NCI-H2081 (cell line): ENCODE measurements at places on chromosomes 11 and 22.

GRCh38 chr11:70145071-70145470, 58.0 kb upstream of the FADD start:
- no peak for DNase-seq

DNA sequence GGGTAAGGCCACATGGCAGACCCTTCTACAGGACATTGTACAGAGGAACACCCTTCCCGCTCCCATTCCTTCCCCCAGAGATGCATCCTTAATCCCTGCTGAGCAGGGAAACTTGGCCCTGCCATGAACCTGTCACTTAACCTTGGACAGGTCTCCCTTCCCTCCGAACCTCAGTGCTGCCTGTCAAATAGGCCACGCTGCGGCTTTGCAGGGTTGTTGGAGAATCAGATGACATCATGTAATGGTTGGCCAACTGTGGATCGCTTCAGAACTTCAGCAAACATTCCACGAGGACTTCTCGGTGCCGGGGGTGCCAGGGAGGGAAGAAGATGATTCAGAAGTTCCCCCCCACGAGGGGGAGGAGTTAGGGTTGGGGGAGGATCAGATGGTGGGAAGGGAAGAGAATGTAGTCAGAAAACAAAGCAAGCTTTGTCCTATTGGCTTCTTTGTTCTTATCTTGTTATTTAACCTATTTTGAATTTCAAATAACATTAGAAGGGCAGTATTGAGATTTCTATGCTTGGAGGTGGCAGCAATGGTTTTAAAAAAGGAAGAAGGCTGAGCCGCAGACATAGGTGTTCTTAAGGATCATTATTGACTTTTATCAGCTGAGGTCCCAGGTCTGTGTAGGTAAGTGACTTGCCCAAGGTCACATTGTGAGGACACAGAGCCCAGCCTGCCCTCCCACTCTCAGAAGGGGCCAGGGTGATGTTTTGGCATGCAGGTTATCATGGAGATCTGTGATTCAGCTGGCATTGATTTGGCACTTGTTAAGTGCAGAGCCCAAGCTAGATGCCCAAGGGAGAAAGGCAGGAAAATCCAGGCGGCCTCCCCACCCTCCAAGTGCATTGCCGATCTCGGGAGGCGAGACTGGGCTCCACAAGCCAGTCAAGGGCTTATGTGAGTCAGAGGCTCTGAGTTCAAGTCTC, 3.1 kb downstream of the CDC42EP1 start:
- no peak for DNase-seq

GRCh38 chr22:38167988-38168407, 13.6 kb downstream of the PLA2G6 start:
- DNase-seq, result no peak

DNA sequence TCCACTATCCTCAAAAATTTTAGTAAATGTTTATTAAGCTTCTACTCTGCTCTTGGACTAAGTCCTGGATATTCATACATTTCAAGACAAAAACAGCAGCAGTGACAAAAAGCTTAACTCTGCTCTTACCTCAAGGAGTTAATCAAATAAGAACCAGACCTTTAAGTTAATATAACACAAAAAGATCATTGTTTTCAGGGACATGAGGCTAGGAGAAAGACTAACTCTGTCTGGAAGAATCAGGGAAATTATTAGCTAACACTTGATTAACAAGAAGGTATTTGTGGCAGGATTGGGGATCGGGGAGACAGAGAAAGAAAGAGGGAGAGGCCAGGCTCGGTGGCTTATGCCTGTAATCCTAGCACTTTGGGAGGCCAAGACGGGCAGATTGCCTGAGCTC, 74.4 kb downstream of the PPP2R1B start:
- DNase-seq, result no peak

DNA sequence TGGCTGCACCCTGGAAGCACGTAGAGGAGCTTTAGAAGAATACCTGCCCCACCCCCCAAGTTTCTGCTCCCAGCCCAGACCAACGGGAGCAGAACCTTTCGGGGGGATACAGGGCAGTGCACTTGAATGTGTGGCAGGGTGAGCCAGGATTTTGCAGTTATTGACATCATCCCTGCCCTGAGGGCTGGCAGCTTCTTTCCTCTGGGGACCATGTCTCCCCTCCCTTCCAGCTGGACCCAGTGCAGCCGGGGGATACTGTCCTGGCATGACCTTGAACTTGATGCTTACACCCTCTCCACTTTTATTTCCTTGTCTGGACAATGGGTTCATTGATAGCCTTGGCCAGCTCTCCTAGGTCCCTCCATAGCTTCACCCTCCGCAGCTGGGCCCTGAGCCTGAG, 4.1 kb upstream of the CABP7 start:
- DNase-seq, result no peak

DNA sequence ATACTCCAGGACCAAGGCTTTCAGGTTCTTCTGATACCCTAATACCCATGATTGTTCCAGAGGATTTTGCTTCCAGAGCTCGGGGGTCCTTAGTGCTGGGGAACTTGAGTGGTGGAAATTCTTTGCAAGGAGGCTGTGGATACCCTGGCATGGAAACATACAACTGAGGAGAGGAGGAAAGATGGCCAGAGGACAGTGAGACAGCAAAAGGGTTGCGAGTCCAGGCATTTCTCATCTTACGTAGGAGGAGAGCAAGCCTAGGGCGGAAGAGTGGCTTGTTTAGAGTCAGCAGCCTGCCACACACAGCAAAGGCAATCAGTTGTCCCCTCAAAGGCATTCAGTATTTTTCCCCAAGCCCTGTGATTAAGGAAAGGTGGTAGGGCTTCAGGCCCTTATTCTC, 73.5 kb downstream of the ADM start:
- DNase-seq, result no peak

DNA sequence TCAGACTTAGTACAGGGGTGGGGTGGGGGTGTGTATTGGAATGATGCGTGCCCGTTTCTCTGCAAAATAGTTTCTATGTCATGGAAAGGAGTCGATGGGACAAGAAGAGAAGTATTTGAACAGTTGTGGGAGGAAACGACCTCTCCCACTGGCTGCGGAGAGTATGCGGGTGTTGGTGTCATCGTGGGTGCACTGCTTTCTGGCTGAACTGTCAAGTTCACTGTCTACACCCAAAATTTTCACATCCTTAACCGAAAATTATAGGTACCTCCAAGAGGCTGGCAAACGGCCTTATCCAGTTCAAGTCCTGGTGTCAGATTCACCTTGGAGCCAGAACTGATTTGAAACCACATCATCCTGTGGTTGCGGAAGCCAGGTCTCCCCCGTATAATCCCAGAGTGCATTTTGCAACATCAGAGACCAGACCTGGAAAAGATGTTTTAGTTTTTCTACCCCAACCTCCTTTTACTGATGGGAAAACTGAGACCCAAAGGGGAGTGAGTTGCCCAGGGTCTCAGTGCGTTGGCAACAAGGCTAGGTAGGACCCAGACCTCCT, 497 bp upstream of the SSRP1 start:
- no peak for DNase-seq

GRCh38 chr11:69904161-69904973, 85.2 kb upstream of the FGF3 start:
- DNase-seq, result no peak

DNA sequence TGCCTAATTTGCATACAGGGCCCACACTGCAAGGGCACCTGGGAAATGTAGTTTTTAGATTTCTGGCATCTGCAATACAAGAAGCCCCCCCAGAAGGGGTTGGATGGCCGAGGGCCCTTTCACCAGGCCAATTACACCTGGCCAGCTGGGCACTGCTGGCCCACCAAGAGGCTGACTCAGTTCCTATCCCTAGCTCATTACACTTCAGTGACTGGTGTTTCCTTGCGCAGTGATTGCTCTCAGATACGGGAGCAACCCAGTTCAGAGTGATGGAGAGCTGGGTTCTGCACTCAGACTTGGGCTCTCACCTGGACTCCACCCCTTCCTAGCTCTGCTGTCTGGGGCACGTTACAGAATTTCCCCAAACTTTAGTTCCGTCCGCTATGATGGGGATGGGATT, 81.1 kb upstream of the SHANK2 start:
- no peak for DNase-seq

DNA sequence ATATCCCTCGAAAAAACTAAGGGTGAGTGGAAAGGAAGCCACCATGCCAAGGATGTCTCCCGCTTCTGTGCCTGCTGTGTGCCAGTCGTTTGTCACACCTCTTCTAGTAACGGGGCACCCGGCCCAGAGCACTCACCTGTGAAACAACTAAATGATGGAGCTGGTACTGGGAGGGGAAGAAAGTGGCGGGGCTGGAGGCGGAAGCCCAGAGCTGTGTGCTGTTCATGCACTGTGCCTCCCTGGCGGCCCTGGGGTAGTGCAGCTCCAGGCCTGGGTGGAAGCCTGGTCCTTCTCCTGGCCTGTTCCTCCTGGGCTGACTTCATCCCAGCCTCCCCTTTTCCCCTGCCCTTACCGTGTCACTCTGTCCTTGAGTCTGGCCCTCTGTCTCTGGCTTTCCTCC, 130.2 kb downstream of the CEP164 start:
- peak; percentile 71 for DNase-seq

DNA sequence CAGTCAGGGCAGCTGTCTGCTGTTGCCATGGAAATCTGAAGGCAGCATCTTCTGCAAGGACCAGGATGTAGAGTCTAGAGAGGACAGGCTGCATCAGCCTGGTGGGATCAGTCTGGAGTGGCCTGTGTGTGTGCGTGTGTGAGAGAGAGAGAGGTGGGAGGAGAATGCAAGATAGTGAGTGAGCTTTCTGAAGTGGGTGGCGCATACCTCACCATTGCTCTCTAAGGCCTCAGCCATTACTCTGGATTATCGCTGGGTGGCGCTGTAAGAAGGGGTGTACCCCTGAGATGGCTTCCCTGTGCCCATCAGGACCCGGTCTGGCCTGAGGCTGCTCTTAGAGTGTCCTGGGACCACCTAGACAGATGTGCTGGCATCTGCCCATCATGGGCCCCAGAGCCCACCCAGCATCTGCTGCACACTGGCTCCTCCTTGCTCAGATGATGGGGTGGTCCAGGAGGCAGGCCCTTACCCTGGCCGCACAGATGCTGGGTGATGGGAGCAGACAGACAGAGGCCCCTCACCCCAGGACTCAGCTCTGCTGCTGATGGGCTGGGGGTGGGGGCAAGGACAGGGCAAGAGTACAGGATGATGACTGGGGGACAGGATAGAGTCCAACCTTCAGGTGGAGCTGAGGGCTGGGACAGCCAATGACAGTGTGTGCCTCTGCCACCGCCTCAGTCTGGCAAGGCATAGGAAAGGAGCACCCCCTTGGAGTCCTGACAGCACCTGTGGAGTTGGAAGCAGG, 25.7 kb upstream of the TUB start:
- no peak for DNase-seq

GRCh38 chr11:65206441-65206841, 24.7 kb downstream of the CAPN1 start:
- DNase-seq, result no peak

GRCh38 chr11:2298795-2299761, 2.6 kb downstream of the C11orf21 start:
- peak; percentile 61 for DNase-seq

DNA sequence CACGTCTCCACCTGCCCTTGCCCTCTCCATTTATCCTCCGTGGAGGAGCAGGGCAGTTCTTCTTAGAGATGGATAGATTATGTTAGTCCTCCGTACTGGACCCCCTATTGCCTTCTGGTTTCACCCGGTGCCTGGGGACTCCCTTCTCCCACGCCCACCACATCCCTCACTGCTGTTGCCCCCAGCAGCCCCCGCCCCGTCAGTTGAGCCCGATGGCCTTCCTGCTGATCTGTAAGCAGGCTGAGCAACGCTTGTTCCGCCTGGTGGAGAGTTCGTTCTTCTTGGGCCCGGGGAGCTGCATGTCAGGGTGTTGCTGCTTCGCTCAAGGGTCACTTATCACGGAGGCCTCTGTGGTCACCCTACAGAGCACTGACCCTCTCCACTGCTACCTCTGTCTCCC, 34.2 kb downstream of the B3GAT1 start:
- no peak for DNase-seq

DNA sequence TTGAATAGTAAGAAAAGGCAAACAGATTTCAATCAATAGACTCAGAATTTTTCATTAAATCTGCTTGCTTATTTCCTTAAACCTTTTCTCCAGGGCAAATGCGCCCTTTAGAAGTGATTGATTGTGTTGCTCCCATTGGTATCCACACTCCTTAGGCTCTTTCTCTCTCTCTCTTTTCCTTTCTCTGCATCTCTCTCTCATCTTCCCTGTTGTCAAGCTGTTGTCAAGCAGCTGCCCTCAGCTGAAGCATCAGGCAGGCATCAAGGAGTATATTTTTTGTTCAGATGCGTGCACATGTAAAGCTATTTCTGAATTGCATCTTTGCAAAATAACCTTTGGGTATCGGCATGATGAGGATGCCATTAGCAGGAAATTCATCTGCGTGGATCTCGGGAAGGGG, 107.2 kb upstream of the PLET1 start:
- no peak for DNase-seq

DNA sequence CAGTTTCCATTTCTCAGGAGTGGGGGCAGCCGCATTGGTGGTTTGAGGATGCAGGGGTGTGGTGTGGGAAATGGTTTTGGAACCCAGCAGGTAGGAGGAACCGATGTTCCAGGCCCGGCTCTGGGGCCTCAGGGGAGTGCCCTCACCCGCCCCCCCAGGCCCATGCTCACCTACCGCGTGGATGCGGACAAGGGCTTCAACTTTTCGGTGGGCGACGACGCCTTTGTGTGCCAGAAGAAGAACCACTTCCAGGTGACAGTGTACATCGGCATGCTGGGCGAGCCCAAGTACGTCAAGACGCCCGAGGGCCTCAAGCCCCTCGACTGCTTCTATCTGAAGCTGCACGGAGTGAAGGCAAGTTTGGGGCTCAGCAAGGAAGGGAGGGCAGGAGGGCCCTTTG, 18.6 kb downstream of the TMEM258 start:
- no peak for DNase-seq

- no peak for DNase-seq
Observed at GRCh38 chr22:47215851-47216250, 453.4 kb downstream of the TBC1D22A start.

DNA sequence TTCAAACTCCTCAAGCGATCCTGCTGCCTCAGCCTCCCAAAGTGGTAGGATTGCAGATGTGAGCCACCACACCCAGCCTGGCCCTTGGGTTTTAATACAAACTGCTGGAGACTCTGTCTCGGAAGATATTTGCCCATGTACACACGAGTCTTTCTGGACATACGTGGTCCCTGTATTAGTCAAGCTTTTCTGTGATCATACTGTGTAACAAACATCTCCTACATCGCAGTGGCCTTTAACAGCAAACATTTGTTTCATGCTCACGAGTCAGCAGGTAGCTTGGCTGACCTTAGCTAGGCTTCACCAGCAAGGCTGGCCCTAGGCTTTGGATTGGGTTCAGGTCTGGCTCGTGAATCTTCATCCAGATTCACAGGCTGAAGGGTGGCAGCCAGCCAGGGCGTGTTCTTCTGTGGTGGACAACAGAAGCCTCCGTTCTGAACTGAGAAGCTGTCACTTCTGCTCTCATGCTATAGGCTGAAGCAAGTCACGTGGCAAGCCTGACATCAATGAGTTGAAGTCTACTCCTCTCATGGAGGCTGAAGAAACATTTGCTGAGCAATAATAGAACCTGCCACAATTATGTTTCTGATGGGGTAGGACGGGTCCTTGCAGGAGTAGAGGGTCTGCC, 8.8 kb downstream of the KIAA1671 start:
- DNase-seq, result no peak

GRCh38 chr11:12673601-12673923, 659 bp upstream of the TEAD1 start:
- no peak for DNase-seq
